ENCODE measurements at places on chromosomes 1 and 21.
A peak's percentile ranks its signal among the peaks of the same experiment; 100 is the strongest.

DNA sequence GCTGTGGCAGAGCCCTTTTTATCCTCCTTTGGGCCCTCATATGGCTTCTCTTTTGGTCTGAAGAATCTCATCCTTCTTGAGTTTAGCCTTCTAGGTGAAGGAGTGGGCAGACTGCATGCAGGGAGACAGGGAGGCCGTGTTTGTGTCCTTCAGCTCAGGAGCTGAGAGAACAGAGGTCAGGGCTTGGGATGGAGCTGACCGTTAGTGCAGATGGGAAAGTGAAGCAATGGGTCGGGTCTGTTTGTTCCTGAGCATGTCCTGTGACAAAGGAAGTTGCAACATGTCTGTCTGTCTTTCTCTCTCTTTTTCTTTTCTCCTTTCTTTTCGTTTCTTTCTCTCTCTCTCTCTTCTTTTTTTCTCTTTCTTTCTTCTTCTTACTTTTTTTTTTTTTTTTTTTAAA is 14.9 kb downstream of the MAPKAPK2 start:
- no peak for DNase-seq

DNA sequence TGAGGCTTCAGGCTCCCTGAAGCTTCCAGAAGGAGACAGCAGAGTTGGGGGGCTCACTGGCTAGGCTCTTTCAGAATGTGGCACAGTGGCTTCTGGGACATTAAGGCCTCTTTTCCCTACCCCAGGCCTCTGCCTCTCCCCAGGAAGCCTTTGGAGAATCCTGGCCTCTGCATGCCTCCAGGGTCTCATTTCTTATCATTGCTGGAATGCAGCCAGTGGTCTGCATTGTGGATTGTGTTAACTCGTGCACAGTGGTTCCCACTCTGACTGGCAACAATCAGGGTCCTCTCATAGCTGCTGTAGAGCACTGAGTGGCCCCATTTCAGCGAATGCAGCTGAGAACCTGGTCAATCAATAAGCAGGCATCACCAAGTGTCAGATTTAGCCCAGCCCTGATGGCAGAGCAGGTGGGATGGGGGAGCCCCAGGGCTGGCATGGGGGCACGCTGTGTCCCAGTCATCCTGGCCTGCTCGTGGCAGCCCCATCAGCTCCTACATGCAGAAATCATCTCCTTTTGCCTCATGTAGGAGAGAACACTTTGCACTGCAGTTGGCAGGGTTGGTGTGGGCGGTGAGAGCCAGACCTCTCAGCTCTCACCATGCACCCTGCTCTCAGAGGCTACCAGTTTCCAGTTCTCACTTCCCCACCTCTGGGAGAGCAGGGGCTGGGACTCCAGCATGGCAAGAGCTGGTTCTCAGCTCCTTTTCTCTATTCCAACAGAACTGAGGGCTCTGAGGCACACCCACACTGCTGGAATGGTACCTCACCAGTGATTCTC is 13.4 kb downstream of the ADORA1 start:
- DNase-seq: no peak

DNA sequence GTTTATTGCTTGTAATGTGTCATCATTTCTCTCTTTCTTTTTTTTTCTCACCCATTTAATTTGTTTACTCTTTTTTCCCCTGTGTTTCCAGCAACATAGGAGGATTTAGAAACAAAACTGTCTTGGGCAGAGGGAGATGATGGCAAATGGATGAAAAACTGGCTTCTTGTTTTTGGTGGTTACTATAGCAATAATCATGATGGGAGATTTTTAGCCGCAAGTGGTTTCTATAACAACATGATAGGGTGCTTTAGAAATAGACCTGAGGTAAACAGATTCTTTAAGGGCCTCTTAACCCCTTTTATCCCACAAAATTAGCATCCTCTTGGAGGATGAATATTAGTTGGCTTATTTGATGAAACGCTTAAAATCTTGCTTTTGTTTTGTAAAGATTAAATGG is 51.6 kb downstream of the CRB1 start:
- peak; percentile 23 for DNase-seq

DNA sequence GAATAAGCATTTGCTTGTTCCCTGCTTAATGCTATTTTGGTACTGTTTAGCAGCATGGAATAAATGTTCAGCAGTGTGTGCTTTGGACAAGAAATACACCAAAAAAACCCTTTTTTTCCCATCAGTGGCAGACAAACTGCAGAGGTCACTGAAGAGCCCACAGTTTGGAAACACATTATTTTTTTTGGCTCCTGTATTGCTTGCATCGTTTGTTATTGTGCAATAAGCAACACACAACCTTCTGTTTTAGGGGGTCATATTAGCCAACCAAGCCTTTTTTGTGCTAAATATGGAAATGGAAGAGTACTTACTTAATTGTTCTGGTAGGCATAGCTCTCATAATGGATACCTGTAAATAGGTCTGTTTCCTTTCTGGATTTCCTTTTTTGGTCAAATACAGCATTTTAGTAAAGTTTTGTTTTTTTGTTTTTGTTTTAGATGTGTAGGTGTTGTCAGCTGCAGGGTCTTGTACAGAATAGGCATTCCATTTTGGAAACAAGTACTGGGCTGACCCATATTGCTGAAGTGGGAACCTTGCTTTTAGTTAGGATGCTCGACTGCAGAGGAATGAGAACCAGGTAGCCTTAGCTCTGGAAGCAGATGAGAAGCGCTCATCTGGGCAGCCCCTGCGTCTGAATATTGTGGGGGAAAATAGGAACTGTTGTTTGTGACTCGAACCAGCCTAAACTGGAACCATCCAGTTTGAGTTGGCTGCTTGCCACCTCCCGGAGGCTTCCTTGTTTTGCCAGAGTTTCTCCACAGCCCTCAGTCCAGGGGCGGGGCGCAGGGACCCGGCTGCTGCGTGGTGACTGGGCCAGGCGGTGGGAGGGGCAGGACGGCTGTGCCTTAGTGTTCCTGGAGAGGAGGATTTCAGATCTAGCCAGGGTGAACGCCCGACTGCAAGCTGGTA is 38.4 kb downstream of the SPEN start:
- DNase-seq: peak; percentile 92

DNA sequence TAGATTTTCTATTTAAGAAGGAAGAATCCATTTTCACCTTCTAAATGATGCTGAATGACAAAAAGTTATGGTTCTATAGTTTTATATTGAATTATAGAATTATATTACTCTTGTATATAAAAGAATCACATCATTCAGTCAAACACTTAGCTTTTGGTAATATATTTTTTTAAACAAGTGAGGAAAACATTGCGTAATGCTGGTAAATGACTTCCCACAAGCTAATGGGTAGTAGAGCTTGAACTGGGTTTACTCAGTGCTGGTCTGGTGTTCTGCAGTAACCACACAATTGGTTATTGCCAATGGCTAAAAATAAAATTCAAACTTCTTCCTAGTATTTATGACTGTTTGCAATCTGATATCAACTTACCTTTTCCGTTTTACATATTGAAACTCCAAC is 10.6 kb upstream of the GIPC2 start:
- no peak for DNase-seq
